ENCODE measurements at places on chromosomes 16 and 17.

- no peak for DNase-seq
Measured at GRCh38 chr16:19882186-19882585, 2.5 kb downstream of the GPRC5B start.

DNA sequence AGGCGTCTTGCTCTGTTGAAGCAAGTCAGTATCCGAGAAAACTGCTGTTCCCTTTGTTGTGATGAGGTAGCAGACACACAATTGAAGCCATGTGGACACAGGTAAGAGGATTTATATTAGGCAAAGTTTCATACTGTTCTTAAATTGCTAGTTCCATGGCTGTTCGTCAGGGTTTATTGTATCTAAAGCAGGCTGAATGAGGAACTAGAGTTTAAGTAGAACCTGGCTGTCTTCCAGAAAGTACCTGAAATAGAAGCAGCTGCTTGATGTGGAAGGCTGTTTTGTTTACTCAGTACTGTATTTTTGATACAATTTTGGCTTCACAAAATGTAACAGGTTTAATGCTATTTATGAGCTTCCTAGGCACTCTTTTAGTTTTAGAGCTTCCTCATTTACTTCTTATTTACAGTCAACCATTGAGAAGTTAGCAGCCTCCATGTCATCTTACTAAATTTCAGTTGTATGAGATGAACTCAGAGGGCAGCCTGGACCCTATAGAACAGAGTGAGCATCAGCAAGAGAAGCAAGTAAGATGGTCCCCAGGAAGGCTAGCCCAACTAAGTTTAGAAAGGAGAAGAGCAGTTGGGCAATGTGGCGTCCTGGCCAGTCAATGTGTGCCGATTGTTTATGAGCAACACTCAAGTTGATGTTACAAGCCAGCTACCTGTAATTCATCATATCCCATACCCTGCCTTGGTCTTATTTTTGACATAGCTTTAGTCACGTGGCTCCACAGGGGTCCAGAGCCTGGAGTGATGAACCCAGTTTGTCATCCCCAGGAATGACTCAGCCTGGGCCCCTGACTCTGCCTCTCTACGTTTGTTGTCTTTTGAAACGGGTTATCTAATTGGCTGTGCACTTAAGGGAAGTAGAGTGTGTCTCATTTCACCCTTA lies 9.7 kb upstream of the ARL2BP start:
- DNase-seq: no peak

- DNase-seq: no peak
Measured at GRCh38 chr17:72749119-72749572, 343.3 kb downstream of the SLC39A11 start.

DNA sequence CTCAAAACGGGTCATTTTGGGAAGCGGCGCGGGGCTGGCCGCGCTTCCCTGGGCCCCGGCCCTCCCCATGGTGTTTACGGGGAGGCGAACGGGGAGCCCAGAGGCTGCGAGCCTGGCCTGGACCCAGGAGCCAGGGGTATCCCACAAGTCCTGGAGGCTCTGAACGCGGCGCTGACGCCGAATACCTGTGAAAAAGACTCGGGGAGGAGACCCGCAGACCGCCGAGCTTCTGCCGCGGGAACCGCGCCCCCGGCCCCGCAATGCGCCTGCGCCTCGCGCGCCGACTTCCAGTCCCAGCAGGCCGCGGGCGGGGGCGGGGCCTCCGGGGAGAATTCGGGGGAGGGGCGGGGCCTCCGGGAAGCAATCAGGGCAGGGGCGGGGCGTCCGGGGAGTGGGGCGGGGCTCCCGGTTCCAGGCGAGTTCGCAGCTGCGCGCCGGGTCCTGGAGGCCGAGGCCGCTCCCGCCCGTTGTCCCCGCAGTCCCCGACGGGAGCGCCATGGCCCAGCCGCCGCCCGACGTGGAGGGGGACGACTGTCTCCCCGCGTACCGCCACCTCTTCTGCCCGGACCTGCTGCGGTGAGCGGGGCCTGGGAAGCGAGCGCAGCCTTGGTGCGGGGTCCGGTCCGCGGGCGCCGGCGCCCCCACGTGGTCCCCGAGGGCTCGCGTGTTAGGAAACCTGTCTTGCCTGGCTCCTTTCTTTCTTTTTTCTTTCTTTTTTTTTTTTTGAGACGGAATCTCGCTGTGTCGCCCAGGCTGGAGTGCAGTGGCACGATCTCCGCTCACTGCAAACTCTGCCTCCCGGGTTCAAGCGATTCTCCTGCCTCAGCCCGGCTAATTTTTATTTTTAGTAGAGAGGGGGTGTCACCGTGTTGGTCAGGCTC lies at the start of gene DECR2:
DECR2 (plus strand) TSS at position 418 of the 881 bp plus-strand sequence; CDS start at position 497, 79 bp downstream.
- DNase-seq: peak; percentile 99

- no peak for DNase-seq
Measured at GRCh38 chr16:68356249-68356918, 45.6 kb downstream of the PRMT7 start.

GRCh38 chr16:56614549-56614991 lies 6.2 kb downstream of the MT2A start:
- no peak for DNase-seq

DNA sequence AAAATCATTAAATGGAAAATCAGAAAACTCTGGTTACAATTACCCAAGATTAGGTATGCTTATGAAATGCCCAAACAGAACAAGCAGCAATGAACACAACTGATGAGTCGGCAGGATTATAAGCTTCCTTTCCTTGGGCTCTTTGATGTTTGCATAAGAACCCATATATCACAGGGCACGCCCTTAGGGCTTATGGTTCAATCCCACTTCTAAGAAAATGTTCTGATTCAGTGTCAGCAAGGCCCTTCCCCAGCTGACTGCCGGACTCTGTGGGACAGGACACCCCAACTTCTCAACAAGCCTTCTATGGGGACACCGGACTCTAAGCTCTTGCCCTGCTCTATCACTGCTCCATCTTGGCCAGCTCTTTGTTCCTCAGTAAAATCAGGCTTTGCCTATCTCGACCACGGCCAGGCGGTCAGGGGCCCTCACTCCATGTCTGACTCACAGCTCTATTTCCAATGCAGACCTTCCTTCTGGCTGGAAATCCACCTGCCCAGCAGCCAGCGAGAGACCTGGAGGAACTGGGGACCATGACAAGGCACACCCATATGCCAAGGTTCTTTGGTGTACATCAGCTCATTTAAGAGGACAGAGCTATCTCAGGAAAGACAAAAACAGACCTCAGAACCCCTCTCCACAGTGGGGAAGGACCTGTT lies 26.8 kb downstream of the LITAFD start:
- no peak for DNase-seq

DNA sequence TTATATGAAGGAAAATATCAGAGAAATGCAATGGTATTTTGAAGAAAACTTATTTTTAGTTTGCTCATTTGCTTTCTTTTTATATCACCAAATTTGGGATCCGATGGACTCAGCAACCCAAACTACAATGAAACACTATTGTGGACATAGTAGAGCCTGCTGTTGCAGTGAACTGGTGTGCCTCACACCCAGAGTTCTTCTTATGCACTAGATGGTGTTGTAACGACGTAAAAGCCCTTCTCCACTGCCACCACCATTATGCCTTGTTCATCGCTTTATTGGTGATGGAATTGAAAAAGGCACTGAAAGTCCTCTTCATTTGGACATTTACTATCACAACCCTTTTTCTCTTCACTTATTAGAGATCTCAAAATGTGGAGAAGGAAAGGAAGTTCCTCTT lies 381.3 kb downstream of the CDH8 start:
- DNase-seq: no peak

- DNase-seq: no peak
Measured at GRCh38 chr16:80997139-80997798, 9.4 kb downstream of the CMC2 start.

- DNase-seq: peak; percentile 92
Measured at GRCh38 chr17:74442670-74443515, 11.0 kb downstream of the GPRC5C start.

DNA sequence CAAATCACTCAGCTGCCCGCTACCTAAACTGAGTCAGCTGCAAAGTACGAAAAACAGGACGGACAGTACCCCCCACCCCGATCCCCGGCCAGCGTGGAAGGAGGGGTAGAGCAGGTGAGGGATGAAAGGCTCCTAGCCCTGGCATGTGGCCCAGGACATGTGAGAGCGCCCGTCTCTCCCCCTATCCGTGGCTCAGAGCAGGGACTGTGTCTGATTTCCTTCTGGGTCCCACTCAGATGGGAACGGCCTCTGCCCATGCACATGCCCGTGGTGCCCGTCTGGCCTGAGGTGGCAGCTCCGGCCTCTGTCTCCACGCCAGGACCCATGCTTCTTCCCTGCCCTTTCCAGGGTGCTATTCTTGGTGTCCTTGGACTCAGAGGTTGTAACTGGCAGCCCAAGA lies 30.2 kb upstream of the RASD1 start:
- DNase-seq: no peak

DNA sequence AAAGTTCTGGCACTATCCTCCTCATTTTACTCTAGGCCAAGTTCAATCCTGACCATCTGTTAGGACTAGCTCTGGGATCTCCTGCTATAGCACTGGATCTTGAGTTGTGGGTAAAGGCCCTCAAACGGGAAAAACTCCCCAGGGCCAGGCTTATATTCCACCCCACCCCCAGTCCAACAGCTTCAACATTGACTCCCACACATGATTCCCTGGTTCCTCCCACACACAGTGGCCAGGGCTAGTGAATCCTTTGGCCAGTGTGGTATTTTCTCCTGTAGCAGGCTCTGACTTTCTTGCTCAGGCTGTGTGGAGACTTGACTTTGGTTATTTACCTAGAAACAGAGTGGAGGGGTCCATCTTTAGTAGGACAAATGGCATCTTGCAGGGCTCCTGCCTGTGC lies 10.3 kb upstream of the AKAP10 start:
- no peak for DNase-seq

DNA sequence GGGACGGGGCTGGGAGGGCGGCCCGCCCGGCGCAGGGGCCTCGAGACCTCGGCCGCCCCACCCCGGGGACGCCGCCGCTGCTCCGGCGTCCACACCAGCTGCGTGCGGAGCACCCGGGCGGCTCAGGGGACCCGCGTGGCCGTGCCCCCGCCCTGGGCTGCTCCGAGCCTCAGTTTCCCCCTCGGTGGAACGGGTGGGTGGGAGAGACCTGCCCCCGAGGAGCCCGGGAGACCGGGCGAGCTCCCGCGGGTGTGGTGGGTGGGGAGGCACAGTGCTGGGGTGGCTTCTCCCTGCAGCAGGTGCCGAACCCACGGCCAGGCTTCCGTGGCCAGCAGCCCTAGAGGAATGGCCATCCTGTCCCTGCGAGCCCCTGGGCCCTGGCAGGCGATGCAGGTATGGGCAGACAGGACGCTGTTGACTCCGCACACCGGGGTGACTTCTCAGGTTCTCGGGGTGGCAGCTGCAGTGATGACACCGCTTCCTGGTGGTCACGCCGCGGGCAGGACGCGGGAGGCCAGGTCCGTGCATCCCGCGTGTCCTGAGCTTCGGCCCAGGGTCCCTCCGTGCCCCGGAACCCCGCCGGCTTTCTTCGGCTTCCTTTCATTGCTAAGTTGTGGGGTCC lies 677 bp downstream of the DEF8 start:
- peak; percentile 81 for DNase-seq

GRCh38 chr17:17151541-17151940 lies 54.6 kb downstream of the PLD6 start:
- no peak for DNase-seq

- no peak for DNase-seq
Measured at GRCh38 chr17:75589919-75590303, 2.3 kb downstream of the MYO15B start.

GRCh38 chr16:10932959-10933710 lies 9.1 kb downstream of the DEXI start:
- no peak for DNase-seq

DNA sequence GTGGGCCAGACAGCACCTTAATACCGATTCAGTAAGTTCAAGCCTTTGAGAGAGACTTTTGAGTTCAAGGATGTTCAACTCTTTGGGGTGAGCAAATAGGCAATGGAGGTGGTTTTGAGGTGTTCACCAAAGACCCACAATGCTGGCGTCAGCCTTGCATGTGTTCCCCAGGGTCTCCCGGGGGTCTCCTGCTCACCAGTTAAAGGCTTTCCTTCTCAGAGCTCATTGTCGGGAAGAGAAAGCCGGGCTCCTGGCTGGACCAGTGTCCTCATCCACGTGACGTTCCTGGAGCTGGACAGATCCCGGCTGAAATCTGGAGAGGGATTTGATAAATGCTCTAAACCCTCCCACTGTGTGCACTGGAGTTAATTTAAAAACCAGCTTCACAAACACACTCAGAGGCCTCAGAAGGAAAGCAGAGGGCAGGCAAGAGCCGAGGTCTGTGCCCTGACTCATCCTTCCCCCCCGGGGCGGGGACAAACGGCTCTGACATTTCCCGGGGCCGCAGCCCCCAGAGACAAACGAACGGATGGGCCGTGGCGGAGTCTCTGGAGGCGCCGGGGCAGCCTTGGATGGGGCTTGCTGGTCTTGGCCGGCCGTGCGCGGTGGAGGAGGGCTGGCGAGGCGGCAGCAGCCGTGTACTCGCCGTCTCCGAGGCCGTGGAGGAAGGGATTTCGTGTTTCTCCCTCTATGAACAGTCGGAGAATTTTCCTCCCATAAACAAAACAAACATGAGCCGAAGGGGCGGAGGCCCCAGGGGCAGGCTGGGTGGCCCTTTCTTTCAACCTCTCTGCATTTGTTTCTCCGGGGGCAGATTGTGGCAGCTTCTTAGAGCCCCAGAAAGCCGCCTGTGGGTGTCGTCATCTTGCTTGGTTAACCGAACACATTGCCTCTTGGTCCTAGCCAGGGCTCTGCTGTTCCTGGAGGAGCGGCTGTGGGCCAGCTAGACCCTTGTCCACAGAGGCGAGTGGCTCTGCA lies 94.2 kb downstream of the NTN1 start:
- no peak for DNase-seq

GRCh38 chr17:66643815-66644710 lies 190.9 kb upstream of the CACNG5 start:
- no peak for DNase-seq

DNA sequence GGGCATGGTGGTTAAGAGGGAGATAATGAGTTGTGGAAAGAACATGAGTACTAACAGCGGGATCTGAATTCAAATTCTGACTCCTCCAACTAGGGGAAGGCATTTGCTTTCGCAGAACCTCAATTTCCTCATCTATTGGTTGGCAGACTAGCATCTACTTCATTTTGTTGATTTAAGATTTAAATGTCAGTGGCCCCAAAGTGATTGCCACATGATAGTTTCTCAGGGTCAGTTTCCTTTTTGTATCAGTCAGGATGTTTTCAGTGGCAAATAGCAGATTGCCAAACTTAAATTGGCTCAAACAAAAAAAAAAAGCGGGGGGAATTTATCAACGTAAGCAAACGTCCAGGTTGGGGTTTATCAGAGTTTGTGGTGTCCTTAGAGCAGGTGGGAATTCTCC lies 25.1 kb upstream of the NOS2 start:
- no peak for DNase-seq

DNA sequence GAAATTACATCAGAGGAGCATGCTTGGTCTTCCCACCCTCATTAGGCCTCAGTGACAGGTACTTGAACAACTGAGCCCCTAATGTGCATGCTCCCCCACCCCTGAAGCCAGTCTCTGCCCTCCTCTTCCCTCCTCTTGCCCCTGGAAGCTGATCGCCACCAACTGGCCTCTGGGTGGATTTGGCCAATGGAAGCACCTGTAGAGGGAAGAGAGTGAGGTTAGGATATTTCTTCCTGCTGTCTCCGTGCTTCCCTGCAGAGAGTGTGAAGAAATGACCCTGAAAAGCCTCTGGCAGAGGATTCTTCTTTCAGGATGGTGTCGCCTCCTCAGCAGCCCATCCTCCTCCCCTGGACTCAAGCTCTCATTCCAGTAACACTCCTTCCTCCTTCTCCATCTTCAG lies 5.9 kb upstream of the CBLN1 start:
- DNase-seq: no peak

- DNase-seq: no peak
Measured at GRCh38 chr17:42249681-42250446, 26.3 kb downstream of the STAT5B start.
